Epithelial cell of prostate (primary cell): ENCODE measurements at places on chromosomes 1 and 21.

- no peak for DNase-seq
These were observed 52.1 kb downstream of the DHRS3 start for GRCh38 chr1:12565966-12566352.

- DNase-seq: no peak
These were observed 17.1 kb downstream of the RC3H1 start for GRCh38 chr1:174005032-174005431.

GRCh38 chr1:40239626-40240025 is 8.1 kb upstream of the TMCO2 start:
- DNase-seq: no peak

DNA sequence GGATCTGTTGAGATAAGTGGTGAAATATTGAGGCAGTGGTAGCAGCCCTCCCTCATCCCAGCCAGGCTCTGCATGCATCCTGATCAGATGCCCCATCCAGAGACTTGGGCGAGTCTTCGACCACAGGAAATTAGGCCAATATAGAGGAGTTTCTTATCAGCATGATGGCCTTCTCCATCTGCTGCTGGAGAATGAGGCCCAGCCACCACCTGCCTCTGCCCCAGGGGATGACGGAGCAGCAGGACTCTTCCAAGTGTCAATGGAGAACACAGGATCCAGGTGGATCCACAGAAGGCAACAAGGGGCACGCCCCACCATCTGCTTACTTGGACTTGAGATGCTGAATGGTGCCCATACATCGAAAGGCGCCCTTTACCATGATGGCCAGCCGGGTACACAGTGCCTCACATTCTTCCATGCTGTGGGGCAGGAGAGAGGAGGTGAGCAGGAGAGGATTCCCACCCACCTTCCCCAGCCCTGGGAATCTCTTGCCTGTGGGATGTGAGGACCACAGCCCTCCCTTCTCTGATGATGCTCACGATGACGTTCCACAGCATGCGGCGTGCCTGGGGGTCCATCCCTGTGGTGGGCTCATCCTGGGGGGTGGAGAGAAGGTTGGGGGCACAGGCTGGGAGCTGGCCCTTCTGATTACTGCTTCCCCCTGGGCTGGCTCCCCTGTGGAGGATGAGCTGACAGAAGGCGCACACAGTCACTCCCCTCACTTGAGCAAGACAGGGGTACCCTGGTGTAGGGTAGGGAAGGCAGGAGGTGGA is 91.5 kb upstream of the GCLM start:
- DNase-seq: no peak

DNA sequence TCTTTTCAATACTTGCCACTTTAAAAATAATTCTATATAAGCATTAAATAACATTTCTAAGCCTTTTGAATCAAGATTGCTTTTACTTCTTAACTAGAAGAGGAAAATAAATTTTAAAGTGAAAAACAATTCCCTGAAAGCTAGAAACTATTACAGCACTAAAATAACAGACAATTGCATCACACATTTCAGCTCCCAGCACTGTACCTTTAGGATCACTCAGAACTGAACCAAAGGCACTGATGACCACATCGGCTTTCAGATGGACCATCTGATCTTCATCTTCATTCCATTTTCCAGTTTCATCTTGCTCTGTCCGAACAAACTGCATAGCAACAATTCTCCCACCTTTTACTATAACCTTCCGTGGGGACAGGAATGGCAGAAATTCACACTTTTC is 347.3 kb downstream of the DPYD start:
- no peak for DNase-seq

DNA sequence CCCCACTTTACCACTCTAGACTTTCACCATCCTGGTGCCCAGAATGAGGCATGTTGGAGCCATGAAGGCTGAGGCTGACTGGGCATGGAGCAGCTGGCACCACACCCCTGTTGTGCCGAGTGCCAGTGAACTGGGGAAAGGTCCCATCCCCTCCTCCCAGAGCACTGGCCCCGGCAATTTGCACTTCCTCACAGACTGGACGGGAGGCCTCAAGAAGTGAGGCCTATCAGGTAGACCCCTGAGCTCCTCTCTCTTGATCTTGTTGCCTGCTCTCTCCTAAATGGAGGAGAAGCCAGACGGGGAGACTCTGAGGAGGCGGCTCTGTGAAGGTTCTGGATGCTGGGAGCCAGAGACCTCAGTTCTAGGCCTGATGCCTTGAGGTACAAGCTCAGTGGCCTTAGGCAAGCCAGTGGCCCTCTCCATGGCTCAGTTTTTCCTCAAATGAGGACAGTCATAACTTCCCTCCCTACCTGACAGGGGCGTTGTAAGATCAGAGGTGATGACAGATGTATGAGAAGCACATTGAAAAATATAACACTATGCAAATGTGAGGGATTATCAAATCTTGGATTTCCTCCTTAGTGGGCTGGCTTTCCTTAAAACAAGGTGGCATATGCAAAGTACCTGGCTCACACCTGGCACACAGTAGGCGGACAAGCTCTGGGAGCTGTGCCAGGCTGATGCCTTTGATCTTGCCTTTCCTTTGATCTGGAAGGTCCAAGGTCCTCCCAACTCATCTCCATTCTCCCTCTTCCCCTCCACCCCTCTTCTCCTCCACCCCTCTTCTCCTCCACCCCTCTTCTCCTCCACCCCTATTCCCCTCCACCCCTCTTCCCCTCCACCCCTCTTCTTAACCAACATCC is 6.7 kb downstream of the GRHL3 start:
- no peak for DNase-seq

DNA sequence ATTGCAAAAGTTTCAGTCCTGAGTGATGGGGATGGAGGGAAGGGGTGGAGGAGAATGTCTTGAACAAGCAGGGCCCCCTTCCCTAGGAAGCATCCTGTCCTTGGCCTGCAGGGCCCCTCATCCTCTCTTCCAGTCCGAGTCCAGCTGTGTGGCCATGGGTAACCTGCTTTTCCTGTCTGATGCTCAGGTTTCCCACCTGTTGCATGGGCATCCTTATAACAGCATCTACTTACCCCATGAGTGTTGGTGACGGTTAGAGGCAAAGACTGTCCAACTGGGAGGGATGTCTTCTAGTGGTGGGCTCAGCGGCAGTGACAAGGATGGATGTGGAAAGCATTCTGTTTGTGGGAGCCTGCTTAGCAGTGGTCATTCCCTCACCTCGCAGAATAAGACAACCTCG is 1.9 kb downstream of the UBL4B start:
- DNase-seq: no peak

DNA sequence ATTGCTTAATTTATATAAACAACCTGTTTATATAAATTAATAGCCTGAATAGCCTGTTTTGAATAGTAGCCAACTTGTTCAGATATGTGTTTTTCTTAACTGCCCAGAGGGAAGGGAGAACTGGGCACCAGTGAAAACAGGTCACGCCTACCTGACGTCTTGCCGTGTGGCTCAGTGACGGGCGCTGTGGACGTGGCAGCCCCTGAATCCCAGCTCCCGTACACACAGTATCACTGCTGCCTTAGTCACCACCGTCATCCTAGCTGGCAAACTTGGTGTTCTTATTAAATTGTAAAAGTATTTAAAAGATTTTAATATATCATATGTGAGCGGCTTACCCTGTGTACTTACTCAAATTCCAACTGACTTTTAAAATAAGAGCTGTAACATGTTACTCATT is 35.4 kb upstream of the TRAPPC10 start:
- DNase-seq: no peak

DNA sequence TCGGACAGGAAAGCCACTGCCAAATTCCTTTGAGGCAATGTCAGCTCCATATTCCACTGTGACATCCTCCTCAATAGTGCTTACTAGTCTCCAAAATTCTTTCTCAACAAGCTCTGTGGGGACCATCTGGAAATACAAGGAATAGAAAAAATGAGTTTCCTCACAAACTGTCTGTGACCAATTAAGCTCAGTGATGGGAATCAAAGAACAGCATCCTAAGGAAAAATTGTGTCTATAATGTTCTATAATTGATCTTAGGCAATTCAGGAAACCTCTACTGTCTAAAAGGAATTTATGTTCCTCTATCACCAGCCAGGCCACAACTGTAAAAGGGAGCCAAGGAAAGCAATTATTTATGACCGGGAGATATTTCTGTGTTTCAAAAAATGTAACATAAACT is 46.1 kb upstream of the SYT2 start:
- no peak for DNase-seq

DNA sequence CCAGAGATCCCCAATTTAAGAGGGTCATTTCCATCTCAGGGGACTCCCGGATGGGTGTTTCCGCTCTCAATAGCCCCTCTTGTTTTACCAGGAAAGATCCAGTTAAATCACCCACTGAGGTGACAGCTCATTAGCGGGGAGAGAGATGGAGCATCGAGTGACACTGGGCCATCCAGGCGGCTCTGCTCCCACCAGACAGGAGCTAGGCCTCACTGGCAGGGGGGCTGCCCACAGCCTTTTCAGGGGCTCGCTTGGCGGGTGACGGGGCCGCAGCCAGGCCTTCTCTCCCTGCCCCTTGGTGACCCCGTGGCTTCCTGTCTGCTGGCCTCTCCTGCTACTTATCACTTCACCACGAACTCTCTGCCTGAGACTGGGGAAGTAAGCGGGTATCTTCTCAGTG is 26.7 kb upstream of the SPSB1 start:
- no peak for DNase-seq
